ENCODE measurements at places on chromosomes 4 and X.

- no peak for DNase-seq
These were observed 48.6 kb downstream of the ASB9 start for GRCh38 chrX:15221321-15221720.

DNA sequence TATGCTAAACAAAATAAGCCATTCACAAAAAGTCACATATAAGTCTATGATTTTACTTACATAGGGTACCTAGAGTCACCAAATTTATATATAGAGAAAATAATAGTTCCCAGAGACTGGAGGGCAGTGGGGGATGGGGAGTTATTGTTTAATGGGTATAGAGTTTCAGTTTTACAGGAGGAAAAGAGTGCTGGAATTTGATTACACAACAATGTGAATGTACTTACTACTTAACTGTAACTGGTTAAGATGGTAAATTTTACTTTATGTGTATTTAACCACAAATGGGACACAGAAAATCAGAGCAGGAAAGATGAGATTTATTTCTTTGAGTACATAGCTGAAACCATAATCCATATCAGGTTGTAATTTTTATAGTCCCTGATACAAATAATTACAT lies 144.4 kb downstream of the TMA16 start:
- no peak for DNase-seq

GRCh38 chrX:23666282-23666681 lies 1.0 kb upstream of the PRDX4 start:
- DNase-seq: no peak

- DNase-seq: no peak
These were observed 85.6 kb downstream of the ZNF674 start for GRCh38 chrX:46459603-46460002.

- no peak for DNase-seq
These were observed 6.9 kb downstream of the LSM6 start for GRCh38 chr4:146182443-146182842.

DNA sequence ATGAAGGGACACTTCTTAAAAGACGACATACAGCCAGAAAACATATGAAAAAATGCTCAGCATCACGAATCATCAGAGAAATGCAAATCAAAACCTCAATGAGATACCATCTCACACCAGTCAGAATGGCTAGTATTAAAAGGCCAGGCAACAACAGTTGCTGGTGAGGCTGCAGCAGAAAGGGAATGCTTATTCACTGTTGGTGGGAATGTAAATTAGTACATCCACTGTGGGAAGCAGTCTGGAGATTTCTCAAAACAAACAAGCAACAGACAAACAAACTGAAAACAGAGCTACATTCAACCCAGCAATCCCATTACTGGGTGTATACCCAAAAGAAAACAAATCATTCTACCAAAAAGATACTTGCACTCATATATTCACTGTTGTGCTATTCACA lies 197.9 kb downstream of the EVC2 start:
- DNase-seq: no peak

DNA sequence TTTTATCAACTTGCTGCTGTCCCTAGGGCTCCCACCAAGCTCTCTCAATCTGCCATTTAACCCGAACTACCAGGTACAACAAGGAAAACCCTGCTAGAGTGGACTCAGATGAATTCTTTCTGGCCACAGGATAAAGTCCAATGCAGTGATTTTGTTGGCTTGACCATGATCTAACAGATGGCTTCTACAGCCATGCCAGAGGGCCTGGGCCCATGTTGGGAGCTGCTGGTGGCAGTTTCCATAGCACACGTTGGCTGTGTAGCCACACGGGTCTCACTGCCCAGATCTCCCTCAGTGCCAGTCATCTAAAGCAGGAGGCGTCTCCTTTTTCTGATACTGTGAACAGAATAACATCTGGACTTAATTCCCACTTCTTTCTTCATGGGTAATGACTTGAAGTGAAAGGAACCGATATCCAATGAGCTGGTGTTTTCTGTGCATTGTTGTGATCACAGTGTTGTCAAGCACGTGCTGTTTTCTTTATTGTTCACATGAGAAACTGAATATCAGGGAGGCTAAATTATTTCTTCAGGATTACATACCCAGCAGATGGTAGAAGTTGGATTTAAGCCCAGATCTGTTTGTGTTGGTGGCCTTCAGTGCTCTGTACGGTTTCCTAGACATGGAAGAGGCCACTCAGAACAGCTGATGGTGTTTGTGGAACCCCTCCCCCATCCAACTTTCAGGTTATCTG lies 85.2 kb upstream of the CLCN4 start:
- DNase-seq: no peak

DNA sequence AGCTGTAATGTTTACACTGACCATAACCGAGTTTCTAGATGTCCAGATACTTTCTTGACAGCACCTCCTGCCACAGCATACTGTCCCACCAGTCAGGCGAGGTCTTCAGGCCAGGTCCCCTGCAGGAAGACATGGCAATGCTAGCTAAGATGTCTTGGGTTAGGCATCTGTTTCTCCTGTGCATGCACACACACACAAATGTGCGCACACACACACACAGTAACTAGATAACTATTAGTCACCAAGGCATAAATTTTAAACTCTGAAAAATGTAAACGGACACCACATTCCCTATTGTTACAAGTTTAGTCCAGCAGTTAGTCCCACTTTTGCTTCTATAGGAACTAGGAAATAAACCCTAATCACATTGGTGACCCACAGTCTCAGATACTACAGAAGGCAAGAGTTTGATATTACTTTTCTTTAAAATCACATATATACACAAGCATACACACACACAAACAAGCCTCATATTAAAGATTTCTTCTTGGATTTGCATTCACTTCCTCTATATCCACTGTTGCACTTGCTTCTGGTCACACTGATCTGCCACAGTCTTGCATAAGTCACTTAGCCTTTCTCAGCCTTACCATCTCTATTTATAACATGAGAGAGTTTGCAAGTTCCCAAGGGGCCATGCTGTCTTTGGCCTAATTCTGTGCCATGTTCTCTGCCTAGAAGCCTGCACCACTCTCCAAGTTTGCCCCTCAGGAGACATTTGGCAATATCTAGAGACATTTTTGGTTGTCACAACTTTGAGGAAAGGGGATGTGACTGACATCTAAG lies 32.2 kb downstream of the IL21 start:
- no peak for DNase-seq

GRCh38 chr4:113760094-113760794 lies 1.3 kb downstream of the CAMK2D start:
- DNase-seq: no peak

DNA sequence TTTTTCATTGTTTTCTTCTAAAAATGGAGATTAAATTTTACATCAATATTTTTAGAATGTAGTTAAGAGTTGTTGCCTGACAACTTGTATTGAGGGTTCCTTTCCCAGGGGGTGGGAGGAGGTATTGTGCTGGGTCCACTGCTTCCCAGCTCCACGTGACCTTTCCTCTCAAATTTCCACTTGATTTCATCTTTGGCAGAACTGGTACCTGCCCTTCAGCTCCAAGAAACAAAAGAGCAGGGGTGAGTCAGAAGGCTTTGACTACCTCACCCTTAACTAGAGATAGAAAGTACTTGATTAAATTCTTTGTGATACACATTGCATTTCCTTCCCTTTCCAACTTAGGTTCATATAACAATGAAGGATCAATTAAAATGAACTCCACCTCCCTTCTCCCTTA lies 19.7 kb downstream of the TRIM2 start:
- DNase-seq: no peak

DNA sequence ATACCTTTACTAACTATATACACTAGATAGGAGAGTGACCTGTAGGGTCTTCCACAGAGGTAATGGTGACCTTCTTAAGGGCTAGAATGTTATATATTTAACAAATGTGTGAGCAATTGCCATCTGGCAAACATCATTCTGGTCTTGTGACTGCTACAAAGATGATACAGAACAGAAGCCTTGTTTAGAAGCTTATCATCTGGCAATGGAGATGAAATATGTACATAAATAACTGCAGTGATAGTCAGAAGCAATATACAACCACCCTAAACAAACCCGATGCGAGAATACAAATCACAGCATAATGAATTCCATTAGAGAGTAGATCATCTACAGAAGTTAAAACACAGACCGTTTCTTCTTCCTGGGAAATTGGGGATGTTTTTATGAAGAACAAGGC lies 952.7 kb upstream of the SLIT2 start:
- peak; percentile 46 for DNase-seq

DNA sequence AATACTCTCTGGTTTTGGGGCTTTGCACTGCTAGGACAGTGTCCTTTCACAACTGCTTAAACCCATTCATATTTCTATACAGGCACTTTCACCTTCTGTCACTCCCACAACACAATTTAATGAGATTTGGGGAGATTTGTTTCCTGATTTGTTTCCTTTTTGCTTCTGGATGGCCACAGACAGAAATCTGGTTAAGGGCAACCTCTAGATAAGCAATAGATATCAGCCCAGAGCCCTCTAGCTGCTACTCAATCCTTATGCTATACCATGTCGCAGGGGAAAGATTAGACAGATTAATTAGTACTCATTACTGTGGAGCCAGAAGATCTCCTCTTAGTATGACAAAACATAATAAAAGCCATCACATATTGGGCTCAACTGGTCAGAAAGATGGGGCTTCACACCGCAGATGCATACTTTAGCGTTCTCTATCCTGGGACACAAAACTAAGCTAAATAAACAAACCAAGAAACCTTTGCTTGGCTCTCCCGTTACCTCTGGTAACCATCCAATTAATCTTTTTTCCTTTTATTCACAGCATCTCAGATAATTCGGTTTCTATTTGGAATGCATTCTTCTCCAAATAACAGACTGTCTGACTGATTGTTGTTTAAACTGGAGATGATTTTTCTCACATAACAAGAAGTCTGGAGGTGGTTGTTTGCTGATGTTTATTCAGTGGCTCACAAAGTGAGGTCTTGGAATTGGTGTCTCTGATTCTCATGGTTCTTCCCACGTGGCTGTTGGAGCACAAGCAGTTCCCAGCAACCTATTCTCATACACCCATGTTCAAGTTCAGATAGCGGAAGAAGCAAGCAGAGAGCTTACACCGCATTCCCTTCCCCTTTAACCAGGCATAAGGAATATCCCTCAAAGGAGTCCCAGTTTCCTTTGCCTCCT lies 41.0 kb upstream of the ZNF330 start:
- DNase-seq: peak; percentile 47

GRCh38 chr4:68410149-68410548 lies 37.1 kb upstream of the TMPRSS11E start:
- DNase-seq: no peak

- DNase-seq: no peak
These were observed 53.1 kb upstream of the GLRA2 start for GRCh38 chrX:14476205-14476604.

DNA sequence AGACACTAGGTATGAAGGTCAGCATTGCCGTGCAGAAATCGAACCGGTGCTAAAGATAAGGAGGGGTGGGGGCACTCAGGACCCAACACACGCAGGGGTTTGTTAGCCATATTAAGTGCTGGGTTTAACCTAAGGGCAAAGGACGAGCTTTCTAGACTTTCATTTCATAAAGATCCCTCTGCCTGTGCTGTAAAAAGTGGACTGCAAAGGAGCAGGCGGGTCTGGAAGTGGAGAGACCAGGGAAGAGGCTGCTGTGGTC lies 1.3 kb downstream of the CASP3 start:
- no peak for DNase-seq

DNA sequence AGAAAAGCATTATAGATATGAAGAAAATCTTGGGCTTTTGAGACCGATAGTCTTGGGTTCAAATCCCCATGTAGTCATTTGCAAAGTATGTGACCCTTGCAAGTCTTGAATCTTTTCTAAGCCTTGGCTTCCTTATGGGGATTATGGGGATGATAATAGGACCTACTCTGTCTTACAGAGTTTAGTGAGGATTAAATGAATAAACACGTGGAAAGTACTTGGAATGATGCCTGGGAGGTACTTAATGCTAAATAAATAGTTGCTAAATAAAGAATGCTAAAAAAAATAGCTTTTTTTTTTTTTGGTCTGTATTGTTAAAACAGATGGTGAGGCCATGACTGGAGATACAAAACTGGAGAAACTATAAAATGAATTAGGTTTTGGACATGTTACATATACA lies 292.7 kb downstream of the GPAT3 start:
- no peak for DNase-seq

DNA sequence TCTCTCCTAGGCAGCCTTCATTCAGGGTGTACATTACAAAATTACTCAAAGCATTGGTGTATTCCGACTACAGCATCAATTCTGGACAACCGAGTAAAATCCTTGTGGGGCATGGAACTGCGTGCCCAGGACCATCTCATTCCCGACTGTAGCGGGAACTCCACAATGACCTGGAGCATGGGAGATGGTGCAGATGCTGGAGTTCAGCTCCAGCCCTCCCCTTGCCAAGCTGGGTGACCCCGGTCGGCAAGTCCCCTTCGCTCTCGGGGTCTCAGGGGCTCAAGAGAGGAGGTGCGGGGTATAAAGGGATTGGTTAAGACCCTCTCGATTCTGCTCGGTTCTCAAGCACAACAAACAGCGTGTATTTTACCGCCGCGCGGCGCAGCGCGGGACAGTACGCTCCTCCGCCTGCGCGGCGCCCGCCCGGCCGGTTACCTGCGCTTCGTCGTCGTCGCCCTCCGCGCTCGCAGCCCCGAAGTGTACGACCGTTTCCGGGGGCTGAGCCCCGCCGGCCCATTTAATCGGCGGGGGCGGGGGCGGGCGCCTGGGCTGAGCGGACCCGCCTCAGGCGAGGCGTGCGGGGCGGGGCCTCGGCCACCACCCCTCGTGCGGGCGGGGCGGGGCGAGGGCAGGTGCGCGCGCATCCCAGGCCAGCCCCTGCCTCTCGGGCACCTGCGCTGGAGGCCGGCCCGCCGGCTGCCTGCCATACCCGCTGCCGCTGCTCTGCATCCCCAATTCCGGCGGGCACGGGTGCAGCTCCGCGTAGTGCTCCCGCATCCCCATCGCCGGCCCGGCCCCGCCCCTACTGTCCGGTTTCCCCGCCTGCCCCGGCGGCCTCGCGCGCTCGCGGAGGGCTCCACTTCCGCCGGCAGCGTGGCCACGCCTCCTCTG lies at the start of gene G6PD:
TSS of gene G6PD (minus strand) at position 493 of the 891 bp plus-strand sequence. CDS start 691 bp downstream, outside the sequence.
- peak; percentile 95 for DNase-seq

GRCh38 chrX:143768976-143769375 lies 48.4 kb upstream of the SPANXN2 start:
- no peak for DNase-seq

GRCh38 chrX:154018518-154019060 lies 1.1 kb downstream of the IRAK1 start:
- DNase-seq: peak; percentile 51

- no peak for DNase-seq
These were observed 63.8 kb upstream of the GATB start for GRCh38 chr4:151824656-151825055.

DNA sequence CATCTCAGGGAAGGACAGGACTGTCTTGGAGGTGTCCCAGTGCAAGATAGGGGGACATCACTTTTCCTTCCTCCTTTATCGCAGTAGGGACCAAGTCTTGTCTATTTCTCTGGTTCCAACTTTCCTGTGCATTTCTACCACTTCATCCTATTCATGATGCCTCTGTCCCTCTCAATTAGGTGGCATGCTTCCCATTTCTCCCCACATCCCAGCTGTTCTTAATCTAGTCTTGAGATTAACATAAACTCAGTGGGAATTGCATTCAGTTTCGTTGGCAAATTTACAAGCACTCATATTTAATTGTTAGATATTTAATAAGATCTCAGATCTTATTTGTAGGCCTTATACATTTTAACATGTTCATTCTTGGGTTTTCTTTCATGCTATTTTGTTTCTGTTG lies 15.7 kb upstream of the ODAM start:
- DNase-seq: no peak

Measured in SK-N-SH (cell line).